Activated naive CD8-positive, alpha-beta T cell treated with anti-CD3 and anti-CD28 coated beads, Interleukin-2, amount 10 ng/mL, durations not matched to agents 7 days and 5 days (primary cell): ENCODE measurements at places on chromosomes 7 and 10. TPM values are rescaled to one million over a fixed set of nuclear protein-coding genes. Genes with fewer than 3 reads are reported as not detected.
A peak's percentile ranks its signal among the peaks of the same experiment; 100 is the strongest.

SUN3 gene
- total RNA-seq, result not detected

GRCh38 chr7:132590162-132590561, 13.9 kb upstream of the PLXNA4 start:
- no peak overlapping the region for H3K4me3 ChIP-seq
- no peaks in the 10 kb centered on the region for H3K36me3 ChIP-seq
- H3K4me1 ChIP-seq, result no peaks in the 10 kb centered on the region
- no peak for DNase-seq
- H3K27me3 ChIP-seq, result peaks cover 23% of the 10 kb centered on the region

GRCh38 chr10:96645191-96645721, 58.4 kb upstream of the TM9SF3 start:
- H3K27ac ChIP-seq, result no peak overlapping the region
- H3K4me1 ChIP-seq, result peaks cover 22% of the 10 kb centered on the region
- peaks cover 6% of the 10 kb centered on the region for H3K36me3 ChIP-seq
- no peak for DNase-seq

DNA sequence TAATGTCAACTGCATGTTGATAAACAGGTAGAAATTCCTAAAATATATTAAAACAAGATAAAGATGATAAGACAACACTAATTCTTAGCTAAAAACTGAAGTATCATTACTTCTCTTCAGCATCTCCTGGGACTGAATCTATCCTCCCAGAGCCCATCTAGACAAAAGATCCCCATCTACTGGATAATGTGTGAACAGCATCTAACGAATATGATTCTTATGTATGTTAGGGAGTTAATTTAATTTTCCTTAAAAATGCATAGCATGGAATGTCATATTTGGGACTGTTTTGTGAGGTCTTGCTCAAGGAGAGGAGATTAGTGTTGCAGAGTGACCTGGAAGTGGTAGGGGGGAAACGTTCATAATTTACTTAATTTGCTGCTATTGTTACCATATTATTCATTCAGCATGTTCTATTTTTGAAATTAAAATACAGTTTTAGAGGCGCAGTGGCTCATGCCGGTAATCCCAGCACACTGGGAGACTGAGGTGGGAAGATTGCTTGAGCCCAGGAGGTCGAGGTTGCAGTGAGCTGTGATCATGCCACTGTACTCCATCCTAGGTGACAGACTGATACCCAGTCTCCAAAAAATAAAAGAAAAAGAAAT, 305.1 kb upstream of the CSTF2T start:
- no peak overlapping the region for H3K4me3 ChIP-seq
- H3K27ac ChIP-seq, result no peak overlapping the region
- no peak for DNase-seq
- H3K27me3 ChIP-seq, result peaks cover 4% of the 10 kb centered on the region
- H3K36me3 ChIP-seq, result no peaks in the 10 kb centered on the region

ADAM22 gene
- 4.6 TPM for total RNA-seq

DNA sequence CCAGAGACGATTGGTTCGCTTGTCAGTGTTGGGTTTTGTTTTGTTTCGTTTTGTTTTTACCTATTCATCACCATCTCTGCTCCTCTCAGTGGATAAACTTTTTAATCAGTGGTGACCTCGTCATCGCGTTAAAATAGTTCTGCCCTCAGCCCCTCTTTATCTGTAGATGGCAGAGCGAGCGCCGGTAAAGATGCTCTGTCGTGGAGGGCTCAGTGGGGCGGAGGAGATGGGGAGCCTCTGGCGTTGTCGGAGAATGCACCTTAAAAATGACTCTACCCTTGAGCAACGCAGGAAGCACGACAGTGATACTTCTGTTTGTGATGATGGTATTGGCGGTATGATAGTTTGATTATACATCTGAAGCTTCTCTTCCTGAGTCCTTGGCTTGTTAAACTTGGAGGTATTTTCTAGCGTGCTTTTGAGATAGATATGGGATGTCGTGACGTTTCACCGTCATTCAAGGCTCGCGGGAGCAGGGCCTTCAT, 554 bp downstream of the CSGALNACT2 start:
- peak overlapping the region; percentile 99 for H3K27ac ChIP-seq
- peak overlapping the region; percentile 89 for H3K4me3 ChIP-seq
- H3K4me1 ChIP-seq, result peaks cover 52% of the 10 kb centered on the region
- peak; percentile 64 for DNase-seq
- peaks cover 18% of the 10 kb centered on the region for H3K36me3 ChIP-seq

GRCh38 chr10:73806176-73806950, 5.0 kb downstream of the NDST2 start:
- no peaks in the 10 kb centered on the region for H3K27me3 ChIP-seq
- H3K4me3 ChIP-seq, result peak overlapping the region; percentile 1
- H3K36me3 ChIP-seq, result peaks cover 44% of the 10 kb centered on the region
- DNase-seq, result no peak

DNA sequence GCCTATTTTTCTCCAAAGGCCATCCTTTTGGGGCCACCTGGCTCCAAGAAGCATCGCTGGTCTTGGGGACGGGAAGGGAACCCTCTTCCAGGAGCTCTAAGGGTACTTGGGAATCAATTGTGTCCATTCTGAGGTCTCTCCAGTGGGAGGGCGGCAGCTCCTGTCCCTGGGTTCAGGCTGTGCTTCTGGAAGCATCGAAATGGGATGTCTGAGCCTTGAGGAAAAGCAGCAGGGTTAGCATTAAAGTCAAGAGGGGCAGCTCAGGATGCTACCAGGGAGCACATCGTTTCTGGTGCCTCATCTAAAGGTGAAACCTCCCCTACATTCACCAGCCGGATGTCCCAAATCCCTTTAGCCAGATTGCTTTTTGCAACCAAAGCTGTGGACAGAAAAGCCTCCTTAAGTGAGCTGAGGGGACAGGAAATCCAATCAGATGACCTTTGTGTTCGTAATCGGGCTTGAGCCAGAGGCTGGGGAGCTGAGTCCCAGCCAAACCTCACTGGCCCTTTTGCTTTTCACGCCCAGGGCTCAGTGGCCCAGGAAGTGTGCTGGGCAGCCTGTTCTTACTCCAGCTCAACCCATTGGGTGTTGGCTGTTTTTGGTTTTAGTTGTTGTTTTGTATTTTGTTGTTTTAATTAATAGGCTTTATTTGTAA, 88.8 kb upstream of the ANLN start:
- H3K4me1 ChIP-seq, result no peaks in the 10 kb centered on the region
- H3K27me3 ChIP-seq, result no peaks in the 10 kb centered on the region
- no peaks in the 10 kb centered on the region for H3K36me3 ChIP-seq
- H3K4me3 ChIP-seq, result no peak overlapping the region
